ENCODE measurements at places on chromosomes 16 and 17.

GRCh38 chr17:45036691-45037090 lies 14.7 kb downstream of the DCAKD start:
- no peak for DNase-seq

GRCh38 chr16:84851192-84852127 lies 31.7 kb downstream of the CRISPLD2 start:
- no peak for DNase-seq

DNA sequence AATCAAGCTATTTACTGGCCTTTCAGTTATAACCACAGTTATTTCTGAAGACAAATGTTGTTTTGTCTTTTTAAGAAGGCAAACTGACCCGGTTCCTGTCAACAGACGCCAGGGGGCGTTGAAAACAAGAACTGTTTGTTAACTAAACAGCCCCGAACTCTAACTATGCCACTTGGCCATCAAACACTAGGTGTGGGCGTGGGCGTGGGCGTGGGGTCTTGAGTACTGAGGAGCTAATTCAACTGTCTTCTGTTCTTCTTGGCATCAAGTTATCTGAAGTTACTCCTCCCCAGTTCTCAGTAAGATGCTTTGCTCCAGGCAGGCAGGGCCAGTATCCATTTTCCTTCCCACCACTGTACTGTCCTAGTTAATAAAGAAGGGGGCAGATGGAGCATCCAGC lies 63.3 kb upstream of the MTMR4 start:
- peak; percentile 97 for DNase-seq

GRCh38 chr16:3480901-3481695 lies 14.2 kb downstream of the C16orf90 start:
- no peak for DNase-seq

DNA sequence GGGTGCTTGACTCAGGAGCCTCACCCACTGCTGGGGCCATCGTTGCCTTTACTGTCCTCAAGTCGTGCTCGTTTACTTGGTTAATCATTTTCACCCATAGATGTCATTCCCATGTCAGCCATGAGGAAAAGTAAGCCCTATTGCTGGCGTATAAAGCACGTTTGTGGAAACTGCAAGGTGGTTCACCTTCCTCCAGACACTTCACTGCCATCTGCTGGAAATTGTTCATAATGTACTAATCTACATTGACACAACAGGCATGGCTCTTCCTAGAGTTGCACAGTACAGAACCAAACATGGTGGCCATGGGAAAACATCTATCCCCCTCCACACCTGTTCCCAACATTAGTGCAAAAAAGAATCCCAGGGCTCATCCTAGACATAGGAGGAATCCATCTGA lies 116.6 kb downstream of the ZNF18 start:
- peak; percentile 79 for DNase-seq

- no peak for DNase-seq
Measured at GRCh38 chr17:75878174-75878998, at the start of gene TRIM47. Gene TRIM47, minus strand, starts transcription at chr17:75878581. Its CDS starts 33 bp downstream, at chr17:75878548.

DNA sequence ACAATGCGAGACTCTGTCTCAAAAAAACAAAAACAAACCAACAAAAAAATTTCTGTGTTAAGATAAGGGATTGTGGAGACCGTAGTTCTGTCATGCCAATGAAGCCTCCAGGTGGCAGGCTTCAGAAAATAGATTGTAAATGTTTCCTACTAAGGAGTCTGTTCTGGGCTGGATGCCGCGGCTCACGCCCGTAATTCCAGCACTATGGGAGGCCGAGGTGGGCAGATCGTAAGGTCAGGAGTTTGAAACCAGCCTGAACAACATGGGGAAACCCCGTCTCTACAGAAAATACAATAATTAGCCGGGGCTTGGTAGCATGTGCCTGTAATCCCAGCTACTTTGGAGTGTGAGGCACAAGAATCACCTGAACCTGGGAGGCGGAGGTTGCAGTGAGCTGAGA lies 4.4 kb upstream of the SNX29 start:
- DNase-seq = no peak

DNA sequence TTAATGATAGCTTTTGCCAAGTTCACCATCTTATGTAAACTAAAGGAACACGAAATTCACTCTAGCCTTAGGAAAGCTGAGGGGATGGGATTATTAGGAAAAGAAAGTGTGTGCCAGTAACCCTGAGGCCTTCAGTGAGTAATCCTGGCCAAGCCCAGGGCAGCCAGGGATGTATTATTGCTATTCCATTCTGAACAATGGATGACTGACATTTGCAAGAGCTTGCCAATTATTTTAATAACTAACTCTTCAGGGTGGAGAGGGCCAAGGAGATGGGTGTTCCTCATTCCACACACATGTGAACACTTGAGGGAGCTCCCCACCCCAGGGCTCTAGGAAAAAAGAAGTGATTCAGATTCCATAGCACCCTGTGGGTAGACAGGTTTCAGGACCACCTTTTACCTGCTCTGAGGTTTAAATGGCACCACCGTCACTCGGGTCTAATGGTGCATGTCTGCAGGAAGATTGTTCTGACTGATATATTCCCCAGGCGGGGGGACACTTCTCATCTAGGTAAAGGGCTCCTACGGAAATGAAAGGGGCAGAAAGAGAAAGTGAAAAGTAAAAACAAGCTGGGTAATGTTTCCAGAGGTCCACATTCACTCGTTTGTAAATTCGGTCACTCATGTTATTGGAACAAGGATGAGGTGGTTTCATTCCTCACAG lies 41.5 kb downstream of the TK2 start:
- no peak for DNase-seq

- DNase-seq = no peak
Measured at GRCh38 chr17:6350806-6351205, 84.1 kb downstream of the AIPL1 start.

- DNase-seq = no peak
Measured at GRCh38 chr16:55490301-55490700, 11.3 kb downstream of the MMP2 start.

DNA sequence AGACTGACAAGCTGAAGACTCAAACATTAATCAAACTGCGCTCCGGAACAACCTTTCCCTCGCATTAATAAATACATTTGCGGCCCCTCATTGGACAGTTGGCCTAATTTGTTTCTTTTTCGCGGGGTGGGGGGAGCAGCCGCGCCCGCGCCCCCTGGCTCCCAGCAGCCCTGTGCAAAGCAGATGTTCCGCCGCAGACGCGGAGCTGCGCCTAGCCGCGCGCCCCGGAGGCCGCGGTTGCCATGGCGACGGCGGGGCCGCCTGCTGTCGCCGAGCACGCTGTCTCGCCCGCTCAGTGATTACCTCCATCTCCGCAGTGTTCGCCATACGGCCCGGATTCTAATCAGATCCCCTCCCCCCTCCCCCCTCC lies 25.5 kb downstream of the COPZ2 start:
- no peak for DNase-seq

- DNase-seq = no peak
Measured at GRCh38 chr16:89727406-89728120, 6.2 kb downstream of the ZNF276 start.

GRCh38 chr16:31465788-31466370 lies 6.1 kb upstream of the TGFB1I1 start:
- no peak for DNase-seq

DNA sequence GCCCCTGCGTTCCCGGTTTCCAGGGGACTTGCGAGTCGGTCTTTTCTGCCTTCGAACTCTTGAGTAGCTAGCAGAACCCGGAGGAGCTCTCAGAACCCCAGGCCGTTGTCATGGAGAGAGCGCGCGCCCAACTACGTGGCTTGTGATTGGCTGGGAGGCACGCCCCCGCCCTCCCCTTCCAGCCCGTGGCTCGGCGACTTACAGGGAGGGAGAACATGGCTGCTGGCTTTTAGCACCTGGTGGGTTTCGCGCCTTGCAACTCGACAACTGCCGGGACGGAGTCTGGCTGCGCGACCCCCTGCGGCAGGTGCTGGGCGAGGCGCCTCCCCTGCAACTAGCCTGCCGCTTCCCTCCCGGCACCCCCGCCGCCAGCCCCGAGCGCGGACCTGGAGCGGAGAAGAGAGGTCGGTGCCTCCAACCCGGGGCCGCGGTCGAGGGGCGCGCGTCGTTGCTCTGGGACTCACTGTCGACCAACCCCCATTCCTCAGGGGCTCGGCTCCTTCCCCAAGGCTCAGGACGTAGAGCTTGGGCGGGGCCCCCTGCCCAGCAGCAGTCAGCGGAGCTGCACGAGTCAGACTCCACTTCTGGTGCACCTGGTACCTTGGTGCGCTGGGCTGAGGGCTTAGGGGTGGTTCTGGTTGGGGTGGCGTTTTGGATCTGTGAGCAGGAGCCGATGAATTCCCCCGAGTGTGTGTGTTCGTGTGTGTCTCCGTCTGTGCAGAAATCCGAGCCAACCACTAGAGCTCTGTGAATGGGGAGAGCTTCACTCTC lies 9.0 kb upstream of the ZFP90 start:
- DNase-seq = peak; percentile 78
